ENCODE measurements at places on chromosomes 5 and 9. TPM values are rescaled to one million over a fixed set of nuclear protein-coding genes. Genes with fewer than 3 reads are reported as not detected.

DNA sequence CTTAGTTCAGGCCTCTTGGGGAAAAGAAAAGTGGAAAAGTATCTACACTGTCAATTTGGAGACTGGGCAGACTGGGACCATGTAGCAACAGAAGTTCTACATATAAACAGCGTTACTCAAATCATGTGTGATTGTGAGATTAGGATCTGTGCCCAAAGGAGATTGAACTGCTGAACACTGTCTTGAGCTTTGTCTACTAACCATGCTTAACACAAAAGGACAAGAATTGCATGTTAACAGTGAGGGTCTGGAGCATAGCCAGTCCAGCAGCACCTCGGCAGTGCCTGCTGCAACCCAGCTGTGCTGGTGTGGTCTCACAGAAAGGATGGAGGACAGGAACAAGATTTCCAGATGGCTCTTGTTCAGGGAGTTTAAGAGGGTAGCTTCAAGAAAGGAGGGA lies 5.7 kb downstream of the PAM start:
- no peak for DNase-seq

The LMX1B gene
- not detected for total RNA-seq

- DNase-seq, result no peak
Measured at GRCh38 chr9:118367383-118367782, 663.2 kb downstream of the TLR4 start.

DNA sequence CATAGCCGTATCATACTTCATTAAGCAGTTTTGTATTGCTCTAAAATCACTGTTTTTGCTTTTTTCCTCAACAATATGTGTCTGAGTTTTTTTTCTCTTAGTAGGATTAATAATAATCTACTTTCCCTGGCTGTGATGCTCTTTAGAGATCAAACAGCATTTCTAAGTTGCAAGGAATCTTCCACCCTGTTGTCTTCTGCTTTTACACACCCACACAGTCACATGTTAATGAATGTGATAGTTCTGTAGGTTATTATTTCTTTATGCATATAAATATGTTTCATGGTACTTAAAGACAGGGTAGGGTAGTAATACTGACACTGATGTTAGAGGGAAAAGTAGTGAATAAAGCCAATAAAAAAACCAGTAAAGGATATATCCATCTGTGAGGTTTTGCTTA lies 29.3 kb downstream of the SLC44A1 start:
- DNase-seq, result no peak

- DNase-seq, result no peak
Measured at GRCh38 chr9:135756576-135756975, 54.6 kb downstream of the KCNT1 start.

DNA sequence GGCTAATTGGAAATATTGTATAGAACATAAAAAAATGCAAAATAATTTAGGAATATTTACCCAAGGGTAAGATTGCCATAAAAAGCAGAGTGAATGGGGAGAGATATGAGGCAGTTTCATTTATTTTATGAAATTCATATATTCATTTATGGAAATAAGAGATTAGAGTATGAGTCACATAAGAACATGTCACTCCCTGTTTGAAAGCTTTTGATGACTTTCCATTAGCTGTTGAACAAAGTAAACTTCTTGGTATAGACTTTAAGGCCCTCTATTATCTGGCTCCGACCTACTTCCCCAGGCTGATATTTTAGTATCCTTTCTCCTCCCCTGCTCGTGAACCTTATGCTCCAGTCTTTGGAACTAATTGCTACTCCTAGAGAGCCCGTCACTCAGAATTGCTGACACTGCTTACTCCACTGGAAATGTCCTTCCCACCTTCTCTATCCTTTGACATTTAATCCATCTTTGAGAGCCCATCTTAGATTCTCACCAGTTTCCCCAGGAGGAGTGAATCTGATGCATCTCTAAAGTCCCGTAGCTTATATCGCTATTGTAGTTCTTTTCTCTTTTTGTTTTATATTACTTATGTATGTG lies 8.9 kb upstream of the ACTBL2 start:
- no peak for DNase-seq

The FAM78A gene
- 2.0 TPM for total RNA-seq

DNA sequence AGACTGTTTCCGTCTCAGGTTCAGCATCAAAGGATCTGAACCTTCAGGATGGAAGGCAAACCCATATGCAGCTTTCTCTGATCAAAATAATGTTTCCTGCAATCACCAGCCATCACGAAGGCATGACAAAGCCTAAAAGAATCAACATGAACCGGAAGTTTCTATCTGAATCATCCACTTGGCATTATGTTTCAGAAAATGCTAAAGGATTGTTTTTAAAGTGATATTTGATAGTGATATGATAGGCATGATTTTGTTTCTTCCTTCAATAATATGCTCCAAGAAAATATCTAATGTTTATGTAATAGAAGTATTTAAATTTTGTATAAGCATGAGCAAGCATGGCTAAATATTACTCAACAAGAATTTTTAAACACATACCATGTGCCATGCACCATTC lies 219.6 kb downstream of the PLK2 start:
- no peak for DNase-seq

- DNase-seq, result no peak
Measured at GRCh38 chr5:82828211-82828610, 249.0 kb downstream of the TMEM167A start.

The IFNA21 gene
- not detected for total RNA-seq

DNA sequence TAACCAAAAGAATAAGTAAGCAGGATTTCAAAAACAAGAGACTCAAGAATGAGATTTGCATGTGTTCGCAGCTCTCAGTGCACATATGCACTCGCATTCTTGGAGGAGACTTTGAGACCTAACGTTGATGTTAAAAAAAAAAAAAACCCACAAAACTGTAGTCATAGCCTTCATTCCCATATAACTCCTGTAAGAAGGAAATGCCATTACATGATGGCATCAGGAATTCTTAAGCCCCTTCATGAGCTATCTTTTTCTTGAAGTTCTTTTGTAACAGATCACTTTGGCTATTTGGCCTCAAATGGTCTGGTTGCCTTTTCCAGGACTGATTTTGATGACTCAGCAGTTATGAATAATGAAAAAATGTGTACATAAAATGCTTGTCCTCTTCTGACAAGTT lies 113.8 kb downstream of the ALDH1A1 start:
- no peak for DNase-seq

DNA sequence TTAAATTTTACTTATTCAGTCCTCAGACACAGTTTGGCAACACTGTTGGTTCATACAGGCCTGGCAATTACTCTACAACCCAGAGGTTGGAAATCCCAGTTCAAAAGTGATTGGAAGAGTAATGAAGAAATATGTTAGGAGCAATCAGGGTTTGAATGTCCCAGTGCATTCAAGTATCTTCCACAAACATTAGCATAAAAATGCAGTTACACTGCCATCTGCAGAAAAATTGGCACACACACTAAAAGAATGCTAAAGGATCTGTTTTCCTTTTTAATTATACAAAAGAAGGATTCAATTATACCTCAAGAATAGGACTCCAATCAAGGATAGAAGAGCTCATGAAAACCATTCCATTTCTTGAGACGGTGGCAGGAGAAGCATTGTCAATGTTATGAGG lies 130.2 kb downstream of the DNAH5 start:
- DNase-seq, result no peak

DNA sequence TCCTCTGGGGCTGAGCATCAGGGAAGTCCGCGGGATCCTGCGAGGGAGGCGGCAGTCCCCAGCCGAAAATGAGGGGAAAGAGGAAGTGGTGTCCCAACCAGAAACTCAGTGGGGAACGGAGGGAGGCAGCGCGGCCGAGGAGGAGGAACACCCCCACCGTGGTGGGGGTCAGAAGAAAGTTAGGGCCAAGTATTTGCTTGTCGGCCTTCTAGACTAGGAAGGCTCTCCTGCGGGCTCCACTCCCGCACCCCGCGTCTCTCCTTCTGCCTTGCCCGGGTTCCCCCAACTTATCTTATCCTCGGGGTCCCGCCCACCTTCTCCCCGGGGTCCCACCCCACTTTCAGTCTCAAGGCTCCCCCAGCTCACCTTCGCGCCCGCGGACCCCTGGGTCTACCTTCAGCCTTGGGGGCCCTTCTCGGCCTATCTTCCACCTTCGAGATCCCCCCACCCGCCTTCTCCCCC lies 557 bp upstream of the PHF2 start:
- DNase-seq, result peak; percentile 54

GRCh38 chr5:68533051-68533450 lies 317.5 kb downstream of the PIK3R1 start:
- no peak for DNase-seq

The TMEM171 gene
- total RNA-seq, result 121 TPM

DNA sequence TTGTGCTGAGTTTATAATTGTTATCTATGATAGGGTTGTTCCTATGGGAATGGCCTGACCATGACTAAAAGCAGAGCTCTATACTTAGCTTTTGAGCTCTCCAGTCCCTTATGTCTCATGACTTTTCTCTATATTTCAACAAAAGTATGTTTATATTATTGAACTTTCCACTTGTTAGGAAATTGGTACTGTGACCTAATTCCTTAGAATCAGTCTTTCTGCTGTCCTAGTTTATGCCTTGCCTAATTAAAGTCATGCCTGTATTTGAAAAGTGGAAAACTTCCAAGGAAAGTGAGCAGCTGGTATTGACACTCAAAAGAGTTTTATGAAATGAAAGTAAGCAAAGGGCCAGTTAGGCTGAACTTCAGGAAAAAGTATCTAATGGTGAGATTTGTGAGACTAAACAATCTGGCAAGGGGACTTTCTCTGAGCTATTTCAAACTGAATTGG lies 68.6 kb downstream of the XRCC4 start:
- no peak for DNase-seq

DNA sequence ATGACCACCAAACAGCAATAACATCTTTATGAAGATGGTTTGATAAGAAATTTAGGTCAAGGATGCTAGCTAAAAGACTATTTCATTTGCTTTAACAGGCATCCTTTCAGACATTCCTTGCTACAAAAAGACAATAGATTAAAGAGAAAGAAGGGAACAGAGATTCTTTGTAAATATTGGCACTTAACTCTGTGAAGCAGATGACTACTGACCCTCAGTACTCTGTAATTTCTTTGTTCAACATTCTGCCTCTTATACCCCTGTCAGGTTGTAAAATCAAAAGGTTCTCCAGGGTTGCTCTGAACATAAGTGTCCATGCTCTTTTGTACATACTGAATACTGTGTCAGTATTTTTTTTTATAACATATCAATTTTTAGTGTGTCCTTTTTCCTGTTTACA lies 610.6 kb upstream of the GRAMD2B start:
- no peak for DNase-seq

DNA sequence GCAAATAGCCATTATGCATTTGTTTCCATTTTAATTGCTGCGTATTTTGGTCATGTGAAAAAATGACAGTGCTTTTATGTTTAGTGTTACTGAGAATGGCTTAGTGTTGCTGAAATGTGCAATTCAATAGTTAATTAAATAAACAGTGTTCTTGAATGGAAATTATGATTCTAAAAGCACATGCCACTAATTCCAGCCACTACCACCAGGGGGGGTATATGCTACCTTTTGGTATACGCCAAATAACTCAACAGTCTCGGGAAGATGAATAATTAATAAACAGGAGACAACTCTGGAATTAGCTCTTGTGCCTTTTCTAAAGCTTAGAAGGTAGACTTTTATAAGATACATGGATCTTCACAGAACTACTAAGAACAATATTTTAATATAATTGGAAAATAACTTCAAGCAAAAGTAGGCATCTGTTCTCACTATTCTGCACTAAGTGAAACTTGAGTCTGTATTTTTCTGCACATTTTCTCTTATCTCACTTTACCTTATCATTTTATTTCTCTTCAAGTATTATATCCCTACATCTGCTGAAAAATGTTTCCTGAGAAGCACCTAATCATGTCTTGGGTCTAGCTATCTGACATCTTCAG lies 83.5 kb upstream of the MINAR2 start:
- peak; percentile 55 for DNase-seq

The LCN1 gene
- total RNA-seq, result not detected

The LHX2 gene
- total RNA-seq, result not detected

- DNase-seq, result no peak
Measured at GRCh38 chr9:110185806-110186205, 22.2 kb downstream of the C9orf152 start.

DNA sequence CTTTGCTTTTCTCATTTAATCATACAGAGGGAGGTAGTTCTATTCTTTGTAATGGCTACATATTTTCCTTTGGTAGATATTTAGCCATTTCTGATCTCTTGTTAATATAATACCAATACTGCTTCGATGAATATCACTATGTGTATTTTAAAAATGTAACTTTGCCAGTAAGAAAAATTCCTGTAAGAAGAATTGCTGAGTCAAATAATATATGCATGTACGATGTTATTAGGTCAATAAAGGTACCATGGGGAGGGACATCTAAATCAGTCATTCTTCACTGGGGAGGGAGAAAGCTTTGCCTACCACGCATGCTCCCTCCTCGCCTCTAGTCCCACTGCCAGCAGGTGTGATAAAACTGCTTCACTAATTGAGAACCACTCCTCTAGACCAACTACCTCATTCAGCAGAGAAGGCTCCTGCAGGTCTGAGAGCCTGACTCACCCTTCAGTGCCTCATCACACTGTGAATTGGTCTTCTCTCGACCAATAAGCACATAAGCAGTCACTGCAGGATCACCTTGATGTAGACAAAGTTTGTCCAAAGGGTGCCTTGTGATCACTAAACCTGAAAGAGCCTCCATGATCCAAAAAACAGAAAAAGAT lies 56.1 kb upstream of the TBCA start:
- DNase-seq, result no peak

- DNase-seq, result no peak
Measured at GRCh38 chr5:136309376-136309775, 56.0 kb downstream of the TRPC7 start.

GRCh38 chr9:79233542-79233941 lies 338.2 kb upstream of the TLE4 start:
- no peak for DNase-seq

DNA sequence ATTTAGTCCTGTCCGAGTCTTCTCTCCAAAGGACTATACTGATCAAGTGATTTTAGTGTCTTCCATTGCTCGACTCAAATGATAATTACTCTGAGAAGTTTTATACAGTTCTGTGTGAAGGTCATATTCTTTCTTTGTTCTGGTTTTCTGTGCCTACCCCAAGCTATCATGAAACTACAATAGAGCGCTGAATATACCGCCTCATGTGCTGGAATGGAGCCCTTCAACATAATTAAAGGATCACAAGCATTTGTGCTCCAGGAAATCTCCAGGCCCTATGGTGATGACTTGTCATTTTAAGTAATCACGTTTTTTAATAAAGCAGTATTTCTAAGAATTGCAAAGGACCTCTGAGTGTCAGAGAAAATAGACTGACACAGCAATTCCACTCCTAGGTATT lies 10.9 kb upstream of the SLC31A2 start:
- no peak for DNase-seq

GRCh38 chr5:10536511-10536910 lies 27.4 kb upstream of the ANKRD33B start:
- no peak for DNase-seq

The PLEKHG4B gene
- total RNA-seq, result 0.17 TPM

GRCh38 chr5:170636206-170636605 lies 132.4 kb downstream of the KCNIP1 start:
- no peak for DNase-seq

- DNase-seq, result no peak
Measured at GRCh38 chr5:42855811-42856210, 44.1 kb upstream of the SELENOP start.

The CTSV gene
- 4.8 TPM for total RNA-seq

- DNase-seq, result no peak
Measured at GRCh38 chr5:109167586-109167985, 242.2 kb downstream of the PJA2 start.

Data from colonic mucosa (tissue), 4 donors.